ENCODE measurements at places on chromosomes 12 and 14.

DNA sequence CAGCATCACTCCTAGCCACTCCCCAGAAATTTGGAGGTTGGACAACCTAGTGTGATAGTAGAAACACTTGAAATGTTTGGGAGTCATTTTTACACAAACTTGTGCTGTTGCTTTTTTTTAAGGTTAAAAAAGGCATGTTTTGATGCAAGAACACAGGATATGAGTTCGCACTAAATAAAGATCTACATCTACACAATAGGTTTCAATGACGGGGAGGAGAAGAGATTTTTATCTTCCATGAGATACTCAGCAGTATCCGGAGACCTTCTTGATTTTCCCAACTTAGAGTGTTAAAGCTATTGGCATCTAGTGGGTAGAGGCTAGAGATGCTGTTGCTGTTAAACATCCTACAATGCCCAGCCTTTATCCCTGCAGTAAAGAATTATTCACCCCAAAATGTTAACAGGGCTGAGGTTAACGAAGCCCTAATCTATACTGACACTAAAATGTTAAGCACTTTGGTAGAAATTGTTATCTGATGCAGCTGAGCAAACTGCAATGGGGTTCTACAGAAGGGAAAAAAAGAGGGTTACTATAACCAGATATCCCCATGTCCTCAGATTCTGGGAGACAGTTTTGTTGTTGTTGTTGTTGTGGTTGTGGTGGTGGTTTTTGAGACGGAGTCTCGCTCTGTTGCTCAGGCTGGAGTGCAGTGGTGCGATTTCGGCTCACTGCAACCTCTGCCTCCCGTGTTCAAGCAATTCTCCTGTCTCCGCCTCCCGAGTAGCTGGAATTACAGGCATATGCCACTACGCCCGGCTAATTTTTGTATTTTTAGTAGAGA, 14.0 kb upstream of the PCNX1 start:
- DNase-seq: no peak

GRCh38 chr12:1391722-1392121, 202.7 kb downstream of the FBXL14 start:
- no peak for DNase-seq

- no peak for DNase-seq
These were observed 34.8 kb upstream of the MAPKAPK5 start for GRCh38 chr12:111807232-111807631.

GRCh38 chr12:69405566-69405865, 46.0 kb downstream of the YEATS4 start:
- no peak for DNase-seq

DNA sequence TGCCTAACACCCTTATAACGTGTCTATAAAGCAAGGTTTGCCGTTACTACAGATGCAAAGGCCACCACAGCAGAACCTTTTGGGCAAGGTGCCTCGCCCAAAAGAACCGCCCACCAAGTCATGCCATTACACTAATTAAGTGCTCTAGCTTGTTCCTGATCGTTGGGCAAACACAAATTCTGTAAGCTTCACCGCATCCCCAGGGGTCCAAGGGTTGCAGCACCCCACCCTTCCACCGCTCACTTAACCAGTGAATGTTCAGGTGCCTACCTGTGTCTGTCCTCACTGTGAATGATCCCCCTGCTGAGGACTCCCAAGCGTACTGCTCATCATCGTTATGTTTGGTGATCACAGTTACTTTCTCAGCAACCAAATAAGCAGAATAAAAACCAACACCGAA, 1.4 kb downstream of the HSP90AA1 start:
- no peak for DNase-seq

- DNase-seq: no peak
These were observed 30.3 kb downstream of the CCDC88C start for GRCh38 chr14:91387169-91387835.

DNA sequence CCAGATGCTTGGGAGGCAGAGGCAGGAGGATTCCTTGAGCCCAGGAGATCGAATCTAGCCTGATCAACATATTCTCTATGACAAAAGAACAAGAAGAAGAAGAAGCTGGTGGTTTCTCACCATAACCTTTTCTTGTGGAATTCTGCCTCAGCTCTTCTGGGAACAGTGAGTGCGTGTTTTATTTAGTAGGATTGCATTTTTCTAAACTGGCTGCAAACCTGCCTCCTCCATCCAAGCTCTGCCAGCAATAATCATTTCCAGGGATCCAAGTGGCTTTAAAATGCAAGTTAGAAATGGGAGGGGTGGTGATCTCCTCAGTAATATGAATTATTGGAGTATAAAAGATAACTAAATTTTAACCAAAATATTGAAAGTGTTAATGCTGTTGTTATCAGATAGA, 46.1 kb upstream of the MMP17 start:
- DNase-seq: no peak

- DNase-seq: no peak
These were observed 76.4 kb upstream of the ANO4 start for GRCh38 chr12:100718187-100718586.

DNA sequence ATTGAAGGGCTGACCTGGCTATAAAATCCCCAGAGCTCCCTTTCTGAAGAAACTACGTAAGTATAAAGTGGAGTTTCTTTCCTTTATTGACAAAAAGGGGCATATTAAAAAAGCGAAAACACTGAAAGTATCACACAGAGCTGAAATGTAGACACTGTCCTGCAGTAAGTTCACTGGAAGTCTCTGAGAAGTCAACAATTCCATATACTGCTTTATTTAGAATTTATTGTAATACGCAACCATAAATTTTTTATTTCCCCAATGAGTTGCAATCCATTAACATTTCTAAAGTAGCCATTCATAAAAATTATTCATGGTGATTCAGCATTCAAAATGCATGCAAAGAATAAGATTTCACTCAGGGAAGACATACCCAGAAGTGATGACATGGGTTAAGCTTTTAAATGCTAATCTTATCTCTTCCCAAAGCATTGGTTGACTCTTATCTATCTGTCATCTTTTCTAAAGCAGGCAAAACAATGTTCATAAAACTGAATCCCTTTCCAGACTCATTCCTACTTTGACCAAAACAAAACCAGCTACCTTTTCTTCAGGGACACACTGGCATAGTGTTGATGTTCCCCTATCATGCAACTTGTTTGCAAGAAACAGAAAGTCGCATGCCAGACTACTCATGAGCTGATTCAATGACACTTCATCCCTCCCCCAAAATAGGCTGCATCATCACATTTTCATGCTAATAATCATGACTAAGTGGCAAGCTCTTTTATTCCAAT, 17.3 kb downstream of the KITLG start:
- DNase-seq: no peak

- DNase-seq: peak; percentile 1
These were observed 360.4 kb downstream of the MED13L start for GRCh38 chr12:115916910-115917668.

- DNase-seq: no peak
These were observed 11.6 kb downstream of the RASSF8 start for GRCh38 chr12:25970082-25970481.

DNA sequence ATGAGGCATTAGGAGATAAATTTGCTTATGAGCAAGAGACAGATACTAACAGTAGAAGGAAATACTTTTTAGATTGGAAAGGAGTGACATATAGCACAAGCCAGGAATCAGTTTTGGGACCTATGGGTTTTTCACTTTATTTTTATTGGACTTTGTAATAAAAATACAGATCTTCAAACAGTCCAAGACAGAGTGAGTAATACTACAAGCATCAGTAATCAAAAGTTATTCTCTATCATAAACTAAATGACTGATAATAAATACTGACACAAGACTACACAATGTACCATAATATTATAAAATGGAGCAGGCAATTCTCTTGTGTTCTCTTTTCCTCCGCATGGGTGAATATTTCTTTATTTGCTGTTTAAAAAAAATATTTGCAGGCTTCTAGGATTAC, 85.8 kb downstream of the DERA start:
- DNase-seq: no peak

- DNase-seq: no peak
These were observed 553.9 kb downstream of the VRK1 start for GRCh38 chr14:97350894-97351731.

GRCh38 chr12:91040096-91040755, 17.6 kb downstream of the KERA start:
- DNase-seq: no peak

DNA sequence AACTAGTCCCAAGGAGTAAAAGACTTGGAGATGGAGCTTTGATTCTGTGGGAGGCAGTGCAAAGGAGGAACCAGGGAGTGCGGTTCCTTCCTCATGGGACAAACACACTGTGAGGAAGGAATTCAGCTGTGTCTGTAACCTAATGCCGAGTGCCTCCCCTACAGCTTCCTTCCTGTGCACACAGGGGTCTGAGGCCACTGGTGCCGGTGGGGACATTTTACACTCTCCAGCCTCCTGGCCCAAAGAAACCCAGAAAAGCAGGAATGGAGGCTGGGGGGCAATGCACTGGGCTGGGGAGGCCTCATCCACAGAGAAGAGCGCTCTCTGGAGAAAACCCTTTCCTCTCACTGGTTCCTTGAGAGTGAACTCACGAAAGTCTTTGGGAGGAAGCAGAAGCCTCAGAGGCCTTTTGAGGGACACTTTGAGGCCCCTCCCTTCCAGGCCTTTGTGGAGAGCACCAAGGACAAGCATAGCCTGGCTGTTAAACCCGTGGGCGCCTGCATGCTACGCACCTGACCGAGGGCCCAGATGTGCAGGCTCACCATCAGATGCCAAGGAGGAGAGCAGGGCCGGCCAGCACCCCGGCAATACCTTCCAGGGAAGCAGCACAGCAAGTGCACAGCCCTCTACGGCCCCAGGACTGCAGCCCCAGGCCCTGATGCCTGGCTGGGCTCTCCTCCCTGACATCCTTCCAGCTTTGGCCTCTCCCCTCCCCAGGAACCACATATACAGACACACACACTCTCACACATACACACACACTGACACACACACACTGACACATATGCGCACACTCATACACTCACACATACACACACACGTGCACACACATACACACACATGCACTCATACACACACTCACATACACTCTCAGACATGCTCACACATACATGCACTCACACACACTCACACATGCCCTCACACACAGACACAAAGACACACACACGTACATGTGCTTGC, 52.0 kb downstream of the NFKBIA start:
- no peak for DNase-seq

GRCh38 chr12:132921685-132922084, 34.3 kb upstream of the CHFR start:
- no peak for DNase-seq

DNA sequence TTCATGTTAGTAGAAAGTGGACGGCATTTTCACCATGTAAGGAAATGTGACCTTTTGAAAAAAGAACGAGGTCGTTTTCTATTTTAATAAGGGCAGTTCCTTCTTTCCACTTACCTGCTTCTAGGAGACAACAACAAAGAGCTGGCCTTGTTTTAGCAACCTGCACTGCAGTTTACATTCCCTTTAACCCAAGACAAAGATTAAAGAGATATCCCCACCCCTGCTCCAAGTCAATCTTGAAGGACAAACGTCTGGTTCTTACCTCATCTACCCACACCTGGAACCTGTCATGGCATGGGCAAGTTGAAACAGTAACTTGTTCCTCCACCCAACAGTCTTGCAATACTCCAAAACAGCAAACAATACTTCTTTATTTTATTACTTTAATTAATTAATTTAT, 32.7 kb downstream of the ZCCHC8 start:
- DNase-seq: no peak

DNA sequence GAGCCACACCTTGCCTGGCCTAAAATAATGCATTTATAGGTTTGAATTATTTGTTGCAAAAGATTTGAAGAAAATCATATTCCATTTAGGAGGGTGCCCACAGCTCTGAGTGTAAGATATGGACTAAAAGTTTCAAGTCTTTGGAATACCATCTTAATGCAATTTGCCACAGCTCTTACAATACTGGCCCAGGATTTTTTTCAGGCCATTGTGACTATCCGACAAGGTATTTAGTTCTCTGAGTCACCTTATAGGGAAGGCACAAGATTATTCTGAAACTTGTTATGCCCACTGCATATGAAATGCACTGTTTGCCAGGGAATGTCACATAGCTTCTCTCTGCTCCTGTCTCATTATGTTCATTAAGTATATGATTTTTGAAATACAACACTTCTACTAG, 29.6 kb upstream of the SLC6A13 start:
- no peak for DNase-seq

GRCh38 chr12:54133772-54134375, 54.9 kb downstream of the SMUG1 start:
- DNase-seq: no peak

DNA sequence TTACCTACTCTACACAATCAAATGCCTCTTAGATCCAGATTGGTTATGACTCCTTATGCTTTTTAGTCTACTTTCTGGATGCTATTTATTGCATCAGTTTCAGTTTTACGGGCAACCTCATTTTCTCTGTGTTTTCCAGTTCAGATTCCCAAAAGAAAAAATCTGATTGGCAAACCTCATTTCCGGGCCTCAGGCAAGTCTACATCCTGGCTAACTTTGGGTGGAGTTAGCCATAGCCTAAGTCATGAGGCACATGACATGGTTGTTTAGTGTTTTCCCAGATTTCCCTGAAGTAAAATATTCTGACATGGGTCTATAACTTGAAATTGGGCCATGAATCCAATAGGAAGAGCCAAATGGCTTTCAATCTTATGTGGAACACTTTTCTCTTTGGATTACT, 339.7 kb downstream of the NUAK1 start:
- DNase-seq: no peak

GRCh38 chr12:22164139-22164538, 118.1 kb downstream of the CMAS start:
- no peak for DNase-seq

DNA sequence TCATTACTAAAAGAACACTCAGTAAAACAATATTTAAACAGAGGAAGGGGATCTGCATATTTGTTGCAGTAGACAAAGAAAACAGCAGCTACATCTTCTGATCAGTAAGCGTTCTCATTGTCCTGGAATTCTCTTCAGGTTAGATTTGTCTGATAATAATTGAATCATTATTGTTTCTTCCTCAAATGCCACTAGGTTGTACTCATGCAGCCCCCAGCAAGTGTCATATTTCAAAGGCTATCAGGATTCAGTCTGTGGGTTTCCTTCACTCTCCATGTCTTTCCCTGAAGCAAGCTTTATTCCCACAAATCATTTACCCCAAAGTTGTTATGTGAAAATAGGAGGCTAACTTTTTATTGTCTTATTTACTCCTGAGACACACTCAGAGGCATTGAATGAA, 14.7 kb downstream of the PIK3C2G start:
- DNase-seq: no peak
